ENCODE measurements at places on chromosomes 1 and 21. TPM values are rescaled to one million over a fixed set of nuclear protein-coding genes. Genes with fewer than 3 reads are reported as not detected.

Gene FMO1
- total RNA-seq = 0.58 TPM

Gene IGSF21
- total RNA-seq = 2.6 TPM

Gene FOXO6
- total RNA-seq = not detected

DNA sequence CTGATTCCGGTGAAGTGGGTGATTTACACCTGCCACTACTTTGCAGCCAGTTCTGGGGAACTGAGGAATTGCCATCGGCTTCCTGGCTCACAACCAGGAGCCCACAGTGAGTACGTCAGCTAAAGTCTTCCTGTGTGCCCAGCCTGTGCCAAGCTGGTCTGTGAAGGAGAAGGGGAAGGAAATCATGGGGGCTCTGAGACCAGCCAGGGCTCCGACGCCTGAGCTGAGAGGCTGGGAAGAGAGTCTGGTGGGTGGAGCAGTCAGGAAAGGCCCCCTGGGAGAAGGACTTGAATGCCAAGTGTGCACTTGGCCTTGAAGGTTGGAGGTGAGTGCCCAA lies 1.2 kb downstream of the LURAP1 start:
- no peak for DNase-seq

GRCh38 chr1:227792216-227793078 lies 23.0 kb upstream of the PRSS38 start:
- no peak for DNase-seq

DNA sequence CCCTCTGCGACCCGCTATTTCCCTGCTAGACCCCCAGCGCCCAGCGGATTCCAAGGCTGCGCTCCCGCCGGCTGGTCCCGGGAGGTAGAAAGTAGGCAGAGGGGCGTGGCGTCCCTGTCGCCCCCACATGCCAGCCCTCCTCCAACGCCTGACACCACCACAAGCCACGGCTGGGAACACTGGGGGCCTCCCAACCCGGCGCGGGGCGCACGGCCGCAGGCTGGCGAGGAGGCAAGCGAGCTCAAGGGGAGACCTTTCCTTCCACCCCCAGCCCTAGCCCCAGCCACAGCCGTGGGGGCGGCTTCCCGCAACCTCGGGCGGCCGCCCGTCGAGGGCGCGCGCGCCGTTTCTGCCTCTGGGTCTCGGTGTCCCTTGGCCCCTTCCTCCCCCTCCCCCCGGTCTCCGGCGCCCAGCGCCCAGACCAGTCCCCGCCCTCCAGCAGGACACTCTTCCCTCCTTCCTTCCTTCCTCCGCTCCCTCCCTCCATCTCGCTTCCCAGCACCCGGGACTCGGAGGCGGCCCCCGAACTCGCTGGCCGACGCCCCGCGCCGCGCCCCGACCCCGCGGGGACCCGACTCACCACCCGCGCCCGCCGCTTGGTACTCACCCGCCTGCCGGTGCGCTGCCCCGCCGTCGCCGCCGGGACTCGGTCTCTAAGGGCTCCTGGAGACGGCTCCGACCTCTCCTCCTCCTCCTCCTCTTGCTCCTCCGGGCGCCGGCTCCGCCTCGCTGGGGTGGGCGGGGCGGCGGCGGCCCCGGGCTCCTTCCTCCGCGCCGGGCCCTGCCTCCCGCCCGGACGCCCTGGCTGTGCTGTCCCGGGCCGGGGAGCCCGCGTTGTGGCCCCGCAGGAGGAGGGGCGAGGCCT lies at the start of gene GNG12:
Gene GNG12 (minus strand): TSS at position 731 of the 865 bp plus-strand sequence. CDS start 125,781 bp downstream, outside the sequence.
- peak; percentile 92 for DNase-seq

GRCh38 chr1:106921186-106921585 lies 135.3 kb upstream of the PRMT6 start:
- no peak for DNase-seq

- no peak for DNase-seq
Observed at GRCh38 chr1:6267686-6268322, 6.9 kb upstream of the GPR153 start.

GRCh38 chr21:32173121-32173724 lies 105.6 kb downstream of the MIS18A start:
- no peak for DNase-seq
